ENCODE measurements at places on chromosomes 7 and 10.

DNA sequence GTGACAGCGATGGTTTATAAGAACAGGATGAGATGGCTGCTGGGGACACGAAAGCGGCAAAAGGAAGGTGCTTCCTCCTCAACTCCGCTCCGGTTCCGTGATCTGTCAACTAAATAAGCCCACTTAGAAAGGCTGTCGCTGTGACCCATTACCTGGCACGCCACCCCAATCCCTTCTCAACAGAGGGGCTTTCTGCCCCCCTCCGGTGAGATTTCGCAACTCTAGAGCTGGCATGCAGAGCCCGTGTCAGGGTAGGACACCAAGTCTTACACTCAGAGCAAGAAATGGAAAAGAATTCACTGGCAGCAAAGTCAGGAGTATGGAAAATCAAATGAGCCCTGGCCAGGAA lies 66.4 kb downstream of the FGFR2 start:
- DNase-seq: no peak

DNA sequence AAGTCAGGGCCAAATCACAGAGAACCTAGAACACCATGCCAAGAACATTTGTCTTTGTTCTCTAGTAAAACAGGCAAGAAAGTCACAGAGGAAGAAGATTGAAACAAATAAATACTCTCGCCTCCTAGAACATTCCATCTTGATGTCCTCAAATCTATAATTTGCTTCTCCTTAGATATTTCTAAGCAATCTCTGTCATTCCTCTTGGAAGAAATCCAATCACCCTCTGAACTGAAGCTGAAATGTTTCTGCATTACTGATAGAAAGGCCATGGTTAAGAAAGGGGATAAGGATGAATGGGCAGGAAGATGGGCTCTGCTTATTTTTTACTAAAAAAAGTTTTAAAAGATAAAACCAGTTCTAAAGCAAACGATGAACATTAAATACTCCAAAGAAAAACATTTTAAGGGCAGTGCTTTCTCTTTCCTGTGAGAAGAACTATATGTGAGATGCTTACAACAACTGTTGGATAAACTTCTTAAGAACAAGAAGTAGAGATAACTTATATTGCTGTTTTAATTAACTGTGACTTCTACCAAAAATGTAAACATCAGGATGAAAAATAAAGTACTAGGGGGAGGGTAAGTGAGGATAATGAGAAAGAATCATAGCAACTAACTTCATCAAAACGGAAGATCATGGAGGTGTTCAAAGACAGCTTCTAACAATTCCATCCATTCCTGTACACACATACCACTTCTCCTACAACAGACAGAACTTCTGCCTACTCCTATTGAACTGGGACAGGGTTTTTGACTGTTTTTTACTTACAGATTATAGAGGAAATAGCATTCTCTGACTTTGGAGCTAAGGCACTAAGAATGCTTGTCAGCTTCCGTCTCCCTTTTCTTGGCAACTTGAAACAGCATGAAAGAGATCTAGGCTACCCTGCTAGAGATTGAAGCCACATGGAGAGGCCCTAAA lies 153.0 kb upstream of the LRRTM3 start:
- no peak for DNase-seq

GRCh38 chr7:126185959-126186580 lies 1066.7 kb downstream of the GRM8 start:
- DNase-seq: no peak

GRCh38 chr7:42763137-42763551 lies 148.7 kb downstream of the C7orf25 start:
- no peak for DNase-seq

GRCh38 chr7:105707967-105708762 lies 126.9 kb upstream of the EFCAB10 start:
- DNase-seq: no peak

DNA sequence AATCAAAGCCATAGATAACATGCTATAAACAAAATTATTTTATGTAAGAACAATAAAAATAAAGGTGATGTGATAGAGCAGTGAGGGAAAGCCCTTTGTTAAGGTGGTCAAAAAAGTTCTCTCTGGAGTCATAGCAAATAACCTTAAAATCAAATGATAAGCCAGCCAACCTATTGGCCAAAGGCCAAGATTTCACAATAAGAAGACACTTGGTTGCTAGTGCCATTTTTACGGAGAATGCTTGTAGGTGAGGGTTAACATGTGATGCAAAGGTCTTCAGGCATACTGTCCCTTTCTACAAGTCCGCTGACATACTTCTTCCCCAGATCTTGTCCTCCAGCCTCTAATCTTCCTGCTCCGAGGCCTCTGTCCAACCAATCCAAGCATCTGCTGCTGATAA lies 98.2 kb upstream of the ARID5B start:
- no peak for DNase-seq

DNA sequence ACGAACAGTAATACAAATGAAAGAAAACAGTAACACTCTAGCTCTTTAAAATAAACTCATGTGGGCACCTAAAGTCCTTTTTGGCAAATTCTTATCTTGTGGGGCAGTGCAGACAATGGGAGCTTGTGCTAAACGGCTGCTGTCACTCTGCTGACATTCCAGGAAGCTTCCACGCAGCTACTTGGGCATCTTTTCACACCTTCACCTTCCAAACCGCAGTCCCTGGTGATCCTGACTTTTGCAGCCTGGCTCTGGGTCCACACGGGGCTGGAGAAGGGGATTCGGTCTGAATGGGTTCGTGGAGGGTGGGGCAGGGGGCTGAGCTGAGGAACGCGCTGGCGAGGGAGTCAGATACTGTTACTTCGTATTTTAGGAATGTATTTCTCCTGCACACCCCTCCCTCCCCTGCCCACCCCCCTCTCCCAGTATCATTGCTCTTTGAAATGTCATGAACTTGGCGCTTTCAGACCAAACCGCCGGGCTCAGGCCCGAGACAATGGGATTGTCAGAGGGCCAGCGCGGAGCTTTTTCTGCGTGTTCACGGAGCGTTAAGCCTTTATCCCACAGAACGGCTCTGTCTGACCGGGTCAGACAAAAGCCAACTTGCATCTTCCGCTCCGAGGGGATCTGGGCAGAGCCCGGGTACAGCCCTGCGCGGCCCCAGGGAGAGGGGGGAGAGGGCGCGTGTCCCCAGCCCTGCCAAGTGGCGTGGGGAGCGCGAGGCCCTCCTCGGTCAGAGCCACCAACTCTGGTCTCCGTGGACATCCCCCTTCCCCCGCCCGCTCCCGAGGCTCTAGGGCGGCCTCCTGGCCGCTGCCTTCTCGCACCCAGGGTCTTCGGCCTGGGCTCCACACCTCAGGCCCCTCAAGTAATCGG lies 76.7 kb upstream of the EN2 start:
- no peak for DNase-seq

- no peak for DNase-seq
Observed at GRCh38 chr10:69214666-69215131, 5.4 kb upstream of the HKDC1 start.

DNA sequence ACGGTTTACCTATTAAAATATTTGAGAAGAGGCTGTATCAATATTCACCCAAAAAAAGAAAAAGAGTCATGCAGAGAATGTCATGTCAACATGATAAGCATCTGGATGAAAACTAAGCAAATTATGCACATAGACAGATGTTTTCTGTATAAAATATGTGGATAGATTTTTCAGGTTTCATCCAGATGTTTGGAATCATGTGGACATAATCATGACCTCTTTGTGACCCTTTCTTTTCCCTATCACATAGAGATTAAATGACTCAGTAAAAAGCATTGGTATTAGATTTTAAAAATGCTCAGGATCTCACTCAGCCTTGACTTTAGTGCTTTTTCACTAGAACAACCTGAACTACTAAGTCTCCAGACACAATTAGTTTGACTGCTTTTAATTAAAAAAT lies 90.0 kb downstream of the FOXP2 start:
- no peak for DNase-seq

- no peak for DNase-seq
Observed at GRCh38 chr10:66964946-66965345, 39.1 kb downstream of the LRRTM3 start.

GRCh38 chr7:47392241-47392759 lies 189.6 kb downstream of the TNS3 start:
- no peak for DNase-seq

DNA sequence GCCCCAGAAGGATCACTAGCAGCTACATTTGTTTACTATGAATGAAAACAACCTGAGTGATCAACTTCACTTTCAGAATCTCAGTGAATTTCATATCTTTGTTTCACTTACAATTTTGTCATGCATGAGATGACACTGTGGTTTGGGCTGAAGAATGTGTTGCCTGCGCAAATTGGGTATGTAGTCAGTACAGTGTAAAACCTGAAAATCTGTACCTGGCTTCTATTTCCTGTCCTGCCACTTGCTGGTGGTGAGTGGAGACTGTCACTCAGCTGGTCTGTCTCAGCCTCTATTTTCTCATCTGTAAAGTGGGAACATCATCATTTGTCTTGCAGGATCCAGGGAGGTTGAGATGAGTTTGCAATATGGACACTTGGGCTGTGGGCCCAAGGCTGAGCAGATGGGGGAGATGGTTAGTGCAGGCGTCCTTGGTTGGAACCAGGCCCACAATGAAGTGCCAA lies 118.0 kb downstream of the WDFY4 start:
- no peak for DNase-seq

GRCh38 chr7:26200038-26200443 lies 505 bp downstream of the HNRNPA2B1 start:
- peak; percentile 80 for DNase-seq

DNA sequence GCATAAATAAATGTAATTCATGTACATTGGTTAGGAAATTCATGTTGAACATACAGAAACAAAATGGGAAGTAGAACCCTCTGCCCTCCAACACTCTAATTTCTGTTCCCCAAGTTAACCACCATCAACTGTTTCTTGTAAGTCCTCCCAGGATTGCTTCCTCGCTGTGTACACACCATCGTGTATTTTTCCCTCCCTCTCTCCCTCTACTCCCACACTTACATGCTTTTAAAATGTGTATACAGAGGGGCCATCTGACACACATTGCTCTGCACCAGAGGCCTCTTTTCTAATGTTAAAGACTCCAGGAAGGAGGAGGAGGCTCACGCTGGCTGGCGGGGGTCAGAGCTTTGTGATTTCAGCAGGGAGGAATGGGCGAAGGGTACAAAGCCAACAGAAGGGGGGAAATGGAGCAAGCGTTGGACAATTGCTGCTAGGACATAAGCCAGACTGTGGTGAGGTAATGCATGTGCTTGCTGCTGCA lies 1.9 kb upstream of the EPHA1 start:
- DNase-seq: no peak

DNA sequence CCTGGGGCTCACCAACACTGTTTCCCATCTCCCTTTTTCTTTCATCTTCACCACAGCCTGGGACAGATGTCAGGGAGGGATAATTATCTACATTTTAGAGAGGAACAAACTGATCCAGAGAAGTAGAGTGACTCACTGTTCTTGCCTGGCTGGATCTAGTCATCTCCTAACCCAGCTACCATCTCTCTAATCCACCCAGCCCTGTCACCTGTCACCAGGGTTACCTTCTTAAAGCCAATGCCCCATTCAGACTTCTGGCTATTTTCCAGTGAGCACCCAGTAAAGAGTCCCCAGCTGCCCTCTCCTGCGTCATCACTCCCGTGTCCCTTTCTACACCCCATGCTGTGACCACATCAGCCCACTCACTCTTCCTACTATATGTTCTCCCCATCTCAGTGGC lies 68.4 kb upstream of the DUSP5 start:
- DNase-seq: no peak

- no peak for DNase-seq
Observed at GRCh38 chr7:72278550-72278949, 133.6 kb downstream of the CALN1 start.

DNA sequence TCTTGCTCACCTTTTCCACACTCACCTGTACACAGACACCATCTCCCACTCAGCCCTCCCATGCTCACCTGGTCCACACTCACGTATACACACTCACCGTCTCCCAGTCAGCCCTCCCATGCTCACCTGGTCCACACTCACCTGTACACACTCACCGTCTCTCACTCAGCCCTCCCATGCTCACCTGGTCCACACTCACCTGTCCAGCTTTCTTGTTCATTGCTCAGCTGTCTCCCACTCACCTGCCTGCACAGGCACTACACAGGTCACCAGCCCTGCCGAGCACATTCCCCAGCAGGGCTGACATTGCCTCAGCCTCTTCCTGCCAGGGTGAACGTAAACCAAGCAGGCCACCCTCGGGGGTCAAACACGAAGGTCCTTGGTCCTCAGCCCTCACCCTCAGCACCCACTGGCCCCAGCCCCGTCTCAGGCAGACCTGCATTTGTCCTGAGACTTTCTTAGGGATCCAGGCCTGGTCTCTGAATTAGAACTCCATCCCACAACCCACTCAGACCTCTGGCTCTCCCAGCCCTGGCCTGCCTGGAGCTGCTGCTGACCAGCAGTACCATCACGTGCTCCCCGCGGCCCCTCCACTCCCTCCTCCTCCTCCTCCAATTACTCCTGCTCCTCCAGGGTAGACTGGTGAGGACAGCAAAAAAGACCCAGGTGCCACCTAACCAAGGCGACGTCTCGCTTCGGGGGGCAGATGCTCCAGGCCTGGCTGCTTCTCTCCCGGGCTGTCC lies 12.8 kb upstream of the DNAAF5 start:
- no peak for DNase-seq

GRCh38 chr7:8155836-8156235 lies 106.1 kb downstream of the ICA1 start:
- no peak for DNase-seq

- no peak for DNase-seq
Observed at GRCh38 chr10:132691711-132692153, 94.2 kb downstream of the NKX6-2 start.

- peak; percentile 2 for DNase-seq
Observed at GRCh38 chr10:43226851-43227845, 39.7 kb downstream of the RASGEF1A start.

DNA sequence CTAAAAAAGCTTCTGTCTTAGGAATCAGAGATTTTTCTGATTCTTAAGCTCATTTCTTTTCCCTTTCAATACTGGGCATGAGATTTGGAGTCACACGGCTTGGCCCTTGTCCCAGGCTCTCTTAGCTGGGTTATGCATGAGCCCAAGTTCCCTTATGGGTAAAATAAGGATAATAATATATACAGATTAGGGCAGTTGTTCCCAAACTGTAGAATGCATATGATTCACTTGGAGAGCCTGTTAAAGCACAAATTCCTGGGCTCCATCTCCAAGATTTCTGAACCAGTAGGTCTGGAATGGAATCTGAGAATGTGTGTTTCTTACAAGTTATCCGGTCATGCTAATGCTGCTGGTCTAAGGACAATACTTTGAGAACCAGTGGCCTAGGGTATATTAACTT lies 154.0 kb downstream of the REEP3 start:
- DNase-seq: no peak

Measured in activated CD4-positive, alpha-beta T cell treated with anti-CD3 and anti-CD28 coated beads, Interleukin-2, amount 50 U/mL, for 48 hours (primary cell).